Glutamatergic neuron (in vitro differentiated cells): ENCODE measurements at places on chromosomes 4 and X.

GRCh38 chrX:107526141-107526540 is 76.7 kb downstream of the FRMPD3 start:
- no peak for DNase-seq

- peak; percentile 19 for DNase-seq
Measured at GRCh38 chr4:113952452-113953029, 26.9 kb downstream of the ARSJ start.

GRCh38 chr4:17785858-17786257 is 4.4 kb upstream of the FAM184B start:
- no peak for DNase-seq

DNA sequence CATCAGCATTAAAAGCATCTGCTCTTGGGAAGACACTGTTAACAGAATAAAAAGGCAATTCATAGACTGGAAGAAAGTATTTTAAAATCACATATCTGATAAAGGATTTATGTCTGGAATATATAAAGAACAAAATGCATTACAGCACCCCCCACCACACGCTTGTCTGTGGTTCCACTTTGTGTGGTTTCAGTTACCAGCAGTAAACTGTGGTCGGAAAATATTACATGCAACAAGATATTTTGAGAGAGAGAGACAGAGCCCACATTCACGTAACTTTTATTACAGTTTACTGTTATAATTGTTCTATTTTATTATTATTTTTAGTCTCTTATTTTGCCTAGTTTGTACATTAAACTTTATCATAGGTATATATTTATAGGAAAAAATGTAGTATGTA is 21.2 kb upstream of the PDE6B start:
- DNase-seq: no peak

DNA sequence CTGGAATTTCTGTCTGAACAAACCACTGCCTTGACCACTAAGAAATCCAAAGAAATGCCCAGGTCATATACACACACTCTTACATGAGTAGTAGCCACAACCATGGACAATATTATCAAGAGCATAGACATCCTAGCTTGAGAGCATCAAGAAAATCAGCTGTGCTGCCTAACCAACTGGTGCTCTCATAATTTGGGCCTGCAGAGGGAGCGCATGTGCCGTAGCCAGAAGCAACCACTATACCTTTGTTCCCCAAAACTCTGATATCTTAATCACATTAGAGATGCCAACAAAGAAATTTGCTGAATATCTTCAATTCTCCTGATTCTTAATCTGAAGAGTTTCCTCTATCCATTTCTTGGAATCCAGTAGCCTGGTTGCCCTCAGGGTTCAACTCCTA is 163.6 kb downstream of the ZNF674 start:
- peak; percentile 49 for DNase-seq

DNA sequence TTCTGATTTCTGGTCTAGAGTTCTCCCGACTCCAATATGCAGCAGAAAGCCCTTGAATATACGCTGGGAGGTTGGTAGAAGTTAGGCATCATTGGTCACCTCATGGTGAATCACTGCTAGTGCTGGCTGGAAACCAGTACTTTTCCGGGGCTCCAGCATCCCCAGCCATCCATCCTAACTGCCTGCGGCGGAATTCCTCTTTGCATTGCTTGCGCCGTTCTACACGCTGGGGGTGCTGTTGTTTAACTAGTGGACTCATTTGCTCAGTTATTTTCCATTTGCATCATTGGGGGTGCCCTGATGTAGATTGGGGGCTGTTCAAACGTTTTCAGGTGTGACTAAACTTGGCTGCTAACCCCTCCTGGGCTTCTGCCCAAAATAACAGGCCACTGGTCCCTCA is 23.3 kb upstream of the GPR50 start:
- peak; percentile 27 for DNase-seq

- DNase-seq: no peak
Measured at GRCh38 chr4:83581411-83582288, 45.7 kb downstream of the GPAT3 start.

DNA sequence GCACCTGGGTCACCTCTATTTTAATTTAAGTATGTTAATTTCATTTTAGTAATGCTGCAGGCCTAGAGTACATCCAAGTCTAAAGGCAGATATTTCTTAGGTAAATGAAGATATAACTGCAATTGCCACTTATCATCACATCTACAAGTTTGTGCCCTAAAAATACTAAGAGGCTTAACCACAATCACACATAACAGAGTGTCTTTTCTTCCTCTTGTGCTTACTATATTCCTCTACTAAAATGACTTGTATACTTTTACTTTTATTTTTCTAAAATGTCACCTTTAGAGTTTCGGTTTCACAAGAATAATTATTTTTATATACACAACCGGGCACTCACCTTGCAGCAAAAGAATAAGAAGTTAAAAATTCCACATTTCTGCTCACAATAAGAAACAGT is 77.9 kb downstream of the EFHC2 start:
- no peak for DNase-seq

DNA sequence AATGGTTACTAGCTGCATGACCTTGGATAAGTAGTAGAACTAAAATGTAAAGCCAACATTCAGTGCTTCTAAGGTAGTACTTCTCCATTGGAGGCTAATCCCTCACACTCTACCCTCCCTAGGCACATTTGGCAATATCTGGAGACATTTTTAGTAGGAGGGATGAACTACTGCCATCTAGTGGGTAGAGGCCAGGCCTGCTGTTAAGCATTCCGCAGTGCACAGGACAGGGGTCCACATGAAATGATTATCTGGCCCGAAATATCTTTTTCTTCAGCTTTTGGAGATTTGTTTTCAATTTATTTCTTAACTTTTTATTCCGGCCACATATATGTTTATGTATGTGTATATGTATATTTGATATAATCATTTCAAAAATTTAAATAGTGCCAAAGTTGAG is 36.0 kb upstream of the SPANXC start:
- DNase-seq: peak; percentile 13

GRCh38 chrX:151896734-151897474 is 15.8 kb upstream of the MAGEA4 start:
- no peak for DNase-seq

- no peak for DNase-seq
Measured at GRCh38 chr4:186778134-186778533, 54.5 kb upstream of the FAT1 start.

GRCh38 chr4:100736641-100737451 is 219.0 kb upstream of the EMCN start:
- no peak for DNase-seq

DNA sequence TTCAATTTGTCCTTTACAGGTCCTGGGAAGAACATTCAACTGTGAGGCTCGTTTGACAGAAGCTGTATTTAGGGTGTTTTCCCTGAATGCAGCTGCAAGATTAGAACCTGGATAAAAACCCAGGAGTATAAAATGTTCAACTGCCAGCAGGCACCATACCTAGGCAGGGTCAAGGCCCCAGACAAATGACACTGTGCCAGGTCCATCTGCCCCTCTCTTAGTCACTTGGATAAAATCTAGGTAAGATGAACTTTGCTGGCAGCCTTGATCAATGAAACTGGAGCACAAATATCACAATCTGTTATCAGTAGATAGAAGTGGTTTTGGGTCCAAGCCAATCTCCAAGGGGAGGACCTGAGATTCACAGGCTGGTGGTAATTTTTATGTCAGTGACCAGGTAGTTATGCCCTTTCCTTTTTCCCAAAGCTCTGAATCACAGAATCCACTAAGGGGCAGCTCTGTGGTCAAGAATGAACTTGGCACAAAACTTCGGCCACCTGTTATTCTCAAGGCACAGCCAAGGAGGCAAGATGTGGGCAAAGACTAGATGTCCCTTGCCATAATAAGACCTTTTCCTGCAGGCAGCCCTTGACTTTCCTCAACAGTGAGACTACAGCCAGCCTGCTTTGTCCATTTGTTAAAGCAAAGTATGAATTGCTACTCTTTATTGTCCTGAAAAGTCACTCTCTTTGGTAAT is 501.0 kb downstream of the PPARGC1A start:
- no peak for DNase-seq

GRCh38 chr4:2858451-2859217 is 15.0 kb downstream of the ADD1 start:
- DNase-seq: no peak

- no peak for DNase-seq
Measured at GRCh38 chrX:148382983-148383382, 117.4 kb upstream of the AFF2 start.

- DNase-seq: no peak
Measured at GRCh38 chr4:168655182-168655581, 158.3 kb downstream of the PALLD start.

DNA sequence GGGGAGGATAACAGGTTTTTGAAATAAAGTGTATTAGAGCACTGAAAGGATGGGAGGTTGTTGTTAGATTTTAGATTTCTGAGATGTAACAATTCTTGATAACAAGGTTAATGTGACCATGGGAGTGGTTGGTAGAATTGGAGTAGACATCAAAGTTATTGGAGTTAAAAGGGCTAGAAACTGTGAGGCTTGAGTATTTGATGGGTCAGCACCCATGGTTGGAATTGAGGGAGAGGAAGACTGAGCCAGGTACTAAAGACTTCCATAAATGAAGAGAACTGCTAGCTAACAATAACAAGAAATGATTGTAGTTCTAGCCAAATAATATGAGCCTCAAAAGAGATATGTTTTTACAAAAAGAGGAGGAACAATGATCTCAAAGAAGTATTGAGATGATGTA is 98.8 kb downstream of the HEPH start:
- DNase-seq: no peak

DNA sequence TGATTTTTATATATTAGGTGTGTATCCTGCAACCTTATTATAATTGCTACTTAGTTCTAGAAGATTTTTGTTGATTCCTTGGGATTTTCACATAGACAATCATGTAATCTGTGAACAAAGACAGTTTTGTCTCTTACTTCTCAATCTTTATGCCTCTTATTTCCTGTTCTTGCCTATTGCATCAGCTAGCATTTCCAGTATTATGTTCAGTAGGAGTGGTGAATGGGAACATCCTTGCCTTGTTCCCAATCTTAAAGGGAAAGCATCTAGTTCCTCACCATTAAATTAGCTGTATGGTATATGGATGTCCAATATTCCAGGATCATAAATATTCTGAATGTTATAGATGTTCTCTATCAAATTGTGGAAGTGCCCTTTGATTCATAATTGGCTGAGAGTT is 41.8 kb downstream of the AWAT2 start:
- no peak for DNase-seq

- peak; percentile 61 for DNase-seq
Measured at GRCh38 chr4:48017108-48017571, 568 bp downstream of the NIPAL1 start.

- DNase-seq: no peak
Measured at GRCh38 chr4:96145601-96146000, 305.7 kb downstream of the PDHA2 start.

- DNase-seq: no peak
Measured at GRCh38 chrX:112714357-112714918, 34.7 kb upstream of the LHFPL1 start.

DNA sequence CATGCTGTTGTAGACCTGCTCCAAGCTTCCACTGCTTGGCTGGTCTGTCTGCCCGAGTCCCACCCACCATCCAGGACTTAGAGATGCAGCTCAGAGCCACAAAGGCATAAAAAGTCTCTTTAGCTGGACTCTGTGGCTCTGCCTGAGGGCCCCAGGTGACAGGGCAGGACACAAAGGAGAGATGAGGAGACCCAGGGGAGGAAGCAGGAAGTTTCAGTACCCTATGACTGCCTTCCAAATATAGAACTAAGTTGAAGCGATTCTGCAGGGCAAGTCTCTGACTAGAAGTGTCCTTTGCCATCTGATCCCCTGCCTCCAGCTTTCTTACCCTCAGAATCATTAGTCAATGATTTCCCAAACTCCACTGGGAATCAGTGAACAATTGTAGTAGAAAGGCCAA is 11.2 kb upstream of the CXCR3 start:
- no peak for DNase-seq

GRCh38 chrX:97399400-97399799 is 515.7 kb downstream of the RPA4 start:
- DNase-seq: no peak

- DNase-seq: no peak
Measured at GRCh38 chr4:13411942-13412341, 72.2 kb downstream of the RAB28 start.

- DNase-seq: no peak
Measured at GRCh38 chr4:30605616-30606190, 114.5 kb upstream of the PCDH7 start.

DNA sequence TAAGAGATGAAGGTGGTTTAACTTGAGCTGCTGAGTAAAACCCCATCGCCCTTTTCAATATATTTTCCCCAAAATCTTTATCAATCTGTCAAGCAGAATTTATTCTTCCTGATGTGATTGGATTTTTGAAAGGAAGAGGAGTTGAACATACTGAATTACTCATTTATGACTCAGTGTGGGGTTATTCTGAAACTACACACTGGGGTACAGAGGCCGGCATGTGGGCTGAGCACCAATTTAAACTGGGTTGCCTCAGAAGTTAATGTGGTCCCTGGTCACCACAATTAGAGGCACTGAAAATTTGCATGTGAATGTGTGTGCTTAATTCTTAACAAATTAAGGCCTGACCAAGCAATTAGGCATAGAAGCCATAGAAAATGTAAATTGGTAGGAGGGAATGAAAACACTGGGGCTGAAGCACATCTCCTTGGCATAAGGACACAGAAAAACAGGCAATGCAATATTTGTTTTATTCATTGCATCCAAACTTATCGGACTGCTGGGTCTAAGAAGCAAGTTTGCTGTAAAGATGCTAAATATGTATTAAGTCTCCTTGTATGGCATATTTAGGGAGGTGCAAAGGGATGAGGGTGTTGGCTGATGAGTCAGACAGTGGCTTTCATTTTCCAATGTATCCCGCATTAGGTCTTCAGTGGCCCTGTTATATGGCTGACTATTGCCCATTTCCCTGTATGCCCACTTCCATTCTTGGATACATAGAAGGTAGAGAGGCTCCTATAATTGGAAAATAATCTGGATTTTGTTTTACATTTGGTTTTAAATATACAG is 170.9 kb downstream of the IL15 start:
- DNase-seq: no peak

GRCh38 chr4:16659079-16659478 is 239.4 kb downstream of the LDB2 start:
- DNase-seq: no peak

- peak; percentile 17 for DNase-seq
Measured at GRCh38 chr4:55553441-55554201, 6.9 kb upstream of the CLOCK start.

GRCh38 chrX:41055740-41056139 is 29.5 kb upstream of the USP9X start:
- no peak for DNase-seq

GRCh38 chrX:15050395-15050794 is 177.2 kb downstream of the MOSPD2 start:
- no peak for DNase-seq

DNA sequence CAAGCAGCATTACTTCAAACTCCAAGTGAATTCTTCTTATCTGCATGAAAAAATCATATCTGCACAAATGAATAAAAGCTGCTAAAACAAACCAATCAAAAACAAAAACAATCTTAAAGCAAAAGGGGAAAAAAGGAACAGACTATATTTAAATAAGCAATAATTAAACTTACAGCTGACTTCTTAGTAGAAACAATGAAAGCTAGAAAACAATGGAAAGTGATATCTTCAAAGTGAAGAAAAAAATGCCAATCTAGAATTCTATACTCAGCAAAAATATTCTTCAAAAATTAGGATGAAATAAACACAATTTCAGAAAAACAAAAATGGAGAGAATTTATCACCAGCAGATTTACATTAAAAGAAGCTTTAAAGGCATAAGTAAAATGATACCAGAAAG is 20.0 kb downstream of the STBD1 start:
- DNase-seq: no peak
